ENCODE measurements at places on chromosomes 1 and 21. TPM values are rescaled to one million over a fixed set of nuclear protein-coding genes. Genes with fewer than 3 reads are reported as not detected.

- peaks cover 52% of the 10 kb centered on the region for H3K4me1 ChIP-seq
- H3K4me3 ChIP-seq, result no peak overlapping the region
- DNase-seq, result no peak
- no peaks in the 10 kb centered on the region for H3K27me3 ChIP-seq
- peak overlapping the region; percentile 8 for H3K27ac ChIP-seq
Observed at GRCh38 chr1:54390655-54391054, 15.5 kb downstream of the SSBP3 start.

The FCAMR gene
- total RNA-seq, result 0.58 TPM

The MORC3 gene
- 25.4 TPM for total RNA-seq

DNA sequence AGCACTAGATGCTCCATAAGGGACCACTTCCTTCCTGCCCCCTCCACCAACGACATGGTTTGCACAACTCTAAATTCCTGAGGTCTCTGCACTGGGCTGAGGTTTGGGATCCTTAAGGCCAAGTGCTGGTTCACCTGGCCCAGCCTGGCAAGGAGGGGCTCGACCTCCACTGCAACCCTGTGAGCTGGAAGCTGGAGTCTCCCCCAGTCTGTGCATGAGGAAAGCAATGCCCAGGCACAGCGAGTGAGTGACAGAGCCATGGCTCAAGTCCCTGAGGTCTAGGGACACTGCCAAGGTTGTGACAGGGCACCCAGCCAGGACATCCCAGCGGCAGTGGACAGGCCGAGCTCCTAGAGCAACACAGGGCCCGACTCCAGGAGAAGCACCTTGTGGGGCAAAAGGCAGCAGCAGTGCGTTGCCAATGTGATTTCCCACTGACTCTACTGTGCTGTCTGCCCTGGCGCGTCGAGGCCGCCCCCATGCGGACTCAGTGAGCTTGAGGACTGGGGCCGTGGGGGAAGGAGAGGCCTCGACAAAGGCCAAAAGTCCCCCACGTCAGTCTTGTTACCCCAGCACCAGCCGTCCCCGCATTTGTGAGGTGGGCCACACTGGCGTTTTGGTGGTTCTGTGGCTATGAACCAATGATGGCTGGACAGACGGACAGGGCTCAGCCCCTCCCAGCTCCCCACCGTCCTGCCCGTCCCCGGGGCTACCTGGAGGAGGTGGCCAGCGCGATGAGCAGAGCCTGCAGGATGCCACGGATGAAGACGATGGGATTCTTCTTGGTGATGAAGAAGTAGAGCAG is 30.0 kb downstream of the PODN start:
- DNase-seq, result no peak
- H3K4me3 ChIP-seq, result no peak overlapping the region
- no peak overlapping the region for H3K27ac ChIP-seq
- H3K4me1 ChIP-seq, result peaks cover 10% of the 10 kb centered on the region
- no peaks in the 10 kb centered on the region for H3K36me3 ChIP-seq

- no peaks in the 10 kb centered on the region for H3K27me3 ChIP-seq
- H3K27ac ChIP-seq, result peak overlapping the region; percentile 84
- peak overlapping the region; percentile 53 for H3K4me3 ChIP-seq
- peaks cover 38% of the 10 kb centered on the region for H3K4me1 ChIP-seq
- peaks cover 25% of the 10 kb centered on the region for H3K36me3 ChIP-seq
- DNase-seq, result peak; percentile 95
Observed at GRCh38 chr1:151539321-151540020, 638 bp upstream of the TUFT1 start.

DNA sequence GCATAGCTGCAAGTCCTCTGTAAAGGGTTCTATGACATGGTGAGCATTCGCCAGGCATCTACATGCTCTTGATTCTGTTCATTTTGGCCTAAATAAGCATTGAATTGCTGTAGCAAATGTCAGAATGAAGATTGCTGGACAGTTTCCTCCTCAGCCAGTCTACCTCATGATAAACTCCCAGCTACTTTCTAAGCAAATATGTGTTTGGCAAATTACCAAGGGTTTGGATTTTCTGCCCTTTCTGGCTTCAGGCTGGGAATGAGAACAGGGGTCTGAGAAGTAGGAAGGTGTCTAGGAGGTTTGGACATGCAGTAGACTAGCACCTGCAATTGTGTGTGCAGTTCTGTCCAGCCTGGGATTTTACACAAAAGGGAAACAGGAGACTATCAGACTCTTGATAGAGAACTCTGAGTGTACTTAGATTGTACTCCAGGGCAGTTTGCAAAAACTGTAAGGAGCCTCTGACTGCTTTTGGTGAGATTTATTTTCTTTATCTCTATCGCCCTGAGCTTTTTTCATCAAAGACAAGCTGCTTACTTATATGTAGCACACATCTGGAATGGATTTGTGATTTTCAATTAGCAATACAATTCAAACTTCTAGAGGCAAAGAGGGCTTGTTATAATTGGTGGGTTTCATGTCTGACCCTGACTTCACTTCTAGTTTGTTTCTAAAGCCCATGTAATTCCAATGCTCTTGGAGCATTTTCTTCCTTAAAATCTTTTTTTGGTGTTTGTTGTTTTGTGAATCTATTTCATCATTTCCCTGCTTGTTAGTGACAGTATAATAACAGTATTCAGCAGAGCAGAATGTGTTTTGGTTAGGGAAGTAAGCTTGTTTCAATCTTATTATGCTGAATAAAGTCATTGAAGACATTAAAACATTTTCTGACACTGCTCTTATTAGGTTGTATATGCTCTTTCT is 150.8 kb downstream of the VPS13D start:
- peaks cover 70% of the 10 kb centered on the region for H3K36me3 ChIP-seq
- peaks cover 30% of the 10 kb centered on the region for H3K4me1 ChIP-seq
- H3K4me3 ChIP-seq, result no peak overlapping the region
- peak; percentile 53 for DNase-seq
- no peaks in the 10 kb centered on the region for H3K27me3 ChIP-seq

Measured in stomach (tissue), 19 donors.